ENCODE measurements at places on chromosomes 7 and 10.

DNA sequence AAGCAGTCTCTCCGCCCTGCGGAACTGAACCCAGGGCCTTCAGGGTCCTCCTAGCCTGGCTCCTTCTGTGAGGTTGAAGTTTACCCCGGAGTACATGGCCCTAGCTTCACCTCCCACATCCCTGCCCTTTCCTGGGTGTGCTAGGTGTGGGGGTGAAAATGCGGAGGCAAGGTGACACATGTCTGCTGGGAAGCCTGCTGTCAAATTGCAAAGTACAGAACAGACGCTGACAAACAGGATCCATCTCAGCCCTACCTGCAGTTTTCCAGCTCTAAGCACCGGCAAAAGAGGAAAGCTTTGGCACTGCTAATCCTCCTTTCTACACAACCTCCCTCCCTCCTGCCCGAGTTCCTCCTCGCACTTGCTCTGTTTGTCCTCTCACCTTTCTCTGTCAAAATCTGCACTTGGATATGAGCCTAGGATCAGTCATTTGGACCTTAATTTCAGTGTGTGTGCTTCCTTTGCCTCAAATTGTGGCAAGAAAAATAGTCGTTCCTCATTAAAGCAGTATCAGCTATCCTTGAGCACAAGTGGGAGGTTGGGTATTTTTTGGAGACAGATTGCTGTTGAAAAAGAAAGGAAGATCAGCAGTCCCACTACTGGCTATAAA is 14.4 kb upstream of the GPR15LG start:
- no peak for DNase-seq

GRCh38 chr10:34985823-34986222 is 104.3 kb downstream of the CUL2 start:
- DNase-seq, result no peak

- no peak for DNase-seq
These were observed 167.4 kb downstream of the TEX36 start for GRCh38 chr10:125515571-125515970.

- DNase-seq, result no peak
These were observed 44.6 kb downstream of the FRA10AC1 start for GRCh38 chr10:93657757-93658156.

GRCh38 chr7:24755541-24756407 is 1.5 kb downstream of the GSDME start:
- DNase-seq, result peak; percentile 57

Data from KBM-7 (cell line).